ENCODE measurements at places on chromosomes 2 and 18.

- peak; percentile 61 for DNase-seq
These were observed 28.1 kb upstream of the SATB2 start for GRCh38 chr2:199485732-199486335.

- no peak for DNase-seq
These were observed 2.2 kb downstream of the CNOT9 start for GRCh38 chr2:218570850-218571249.

GRCh38 chr2:200810252-200810997 is 1.3 kb upstream of the BZW1 start:
- DNase-seq = no peak

DNA sequence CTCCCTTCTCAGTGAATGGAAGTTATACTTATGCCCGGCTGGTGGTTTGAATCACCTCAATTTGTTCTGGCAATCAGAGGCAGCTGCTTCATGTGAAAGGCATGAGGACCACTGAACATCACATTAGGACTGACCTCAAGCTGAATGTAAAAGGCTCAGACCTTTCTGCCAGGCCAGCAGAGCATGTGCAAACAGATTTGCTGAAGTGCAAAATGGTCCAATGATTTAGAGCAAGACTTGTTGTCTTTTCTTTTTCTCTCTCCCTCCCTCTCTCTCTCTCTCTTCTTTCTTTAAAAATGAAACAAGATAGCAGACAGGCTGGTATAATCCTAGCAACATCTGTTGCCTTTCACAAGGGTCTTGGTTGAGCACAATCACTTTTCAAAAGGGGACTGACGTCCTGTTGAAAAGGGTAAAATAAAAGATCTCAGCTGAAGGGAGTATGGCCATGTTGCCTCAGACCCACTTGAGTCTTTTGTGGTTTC is 13.3 kb upstream of the CDH7 start:
- no peak for DNase-seq

- no peak for DNase-seq
These were observed 74.7 kb upstream of the MAP4K3 start for GRCh38 chr2:39511605-39512433.

DNA sequence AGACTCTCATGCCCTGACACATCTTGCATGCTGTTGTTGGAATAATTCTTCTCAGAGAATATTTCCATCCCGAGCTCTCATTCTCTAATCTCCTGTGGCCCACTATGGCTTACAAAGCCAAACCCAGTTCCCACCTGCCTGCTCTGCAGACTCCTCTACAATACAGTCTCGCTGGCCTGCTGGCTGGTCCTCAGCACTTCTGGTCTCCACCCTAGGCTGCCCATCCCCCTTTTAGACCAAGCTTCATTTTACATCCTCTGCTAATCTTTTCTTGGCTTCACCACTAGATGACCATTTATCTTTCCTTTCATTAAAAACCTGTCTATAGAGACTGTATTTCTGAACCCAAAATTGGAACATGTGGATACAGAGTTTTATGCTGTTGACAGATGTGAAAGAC is 42.5 kb upstream of the YPEL5 start:
- no peak for DNase-seq

All from stimulated activated naive CD8-positive, alpha-beta T cell treated with anti-CD3 and anti-CD28 coated beads, Interleukin-15, Interleukin-2, amounts not matched to agents 100 U/mL and 50 U/mL, for 24 hours (primary cell).